Stimulated activated CD8-positive, alpha-beta memory T cell treated with anti-CD3 and anti-CD28 coated beads, Interleukin-4, amount 100 ng/mL, for 48 hours (primary cell): ENCODE measurements at places on chromosomes 3 and 15.
A peak's percentile ranks its signal among the peaks of the same experiment; 100 is the strongest.

GRCh38 chr15:58396181-58396580 is 35.6 kb upstream of the LIPC start:
- no peak for DNase-seq

- DNase-seq: peak; percentile 45
Measured at GRCh38 chr3:49867871-49868321, 1.8 kb downstream of the CAMKV start.

DNA sequence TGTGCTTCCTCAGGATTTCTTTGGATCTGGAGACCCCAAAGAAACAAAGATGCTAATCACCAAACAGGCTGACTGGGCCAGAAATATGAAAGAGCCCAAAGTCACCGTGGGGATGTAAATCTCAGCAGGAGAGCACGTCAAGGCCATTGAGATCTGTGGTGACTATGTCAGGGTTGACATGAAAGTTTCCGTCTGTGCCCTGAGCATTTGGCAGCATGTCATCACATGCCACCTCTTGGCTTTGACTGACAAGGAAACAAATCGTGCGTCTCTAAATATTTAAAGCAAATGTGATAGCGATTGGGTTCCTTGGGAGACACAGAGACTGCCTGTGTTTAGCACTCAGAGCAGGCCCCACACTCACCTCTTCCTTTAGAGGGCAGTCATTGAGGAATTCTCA is 35.2 kb downstream of the EFCAB12 start:
- no peak for DNase-seq

DNA sequence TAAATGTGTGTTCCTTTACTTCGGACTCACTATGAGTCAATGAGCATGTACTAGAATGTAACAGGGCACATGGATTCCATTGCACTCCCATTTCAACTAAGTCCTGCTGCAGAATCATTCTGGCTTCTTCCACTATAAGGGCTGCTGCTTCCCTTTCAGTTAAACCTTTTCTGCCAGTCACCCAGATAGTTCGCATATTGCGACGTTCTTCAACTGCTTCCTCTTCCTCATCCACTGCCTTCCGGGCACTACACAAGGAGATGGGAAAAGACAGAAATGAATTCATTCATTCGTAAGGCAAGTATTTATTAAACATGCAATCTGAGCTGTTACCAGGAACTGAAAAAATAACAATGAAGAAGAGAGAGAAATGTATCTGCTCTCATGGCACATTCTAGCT is 55.6 kb downstream of the POLQ start:
- no peak for DNase-seq

GRCh38 chr3:156862338-156862737 is 36.2 kb downstream of the LEKR1 start:
- no peak for DNase-seq

DNA sequence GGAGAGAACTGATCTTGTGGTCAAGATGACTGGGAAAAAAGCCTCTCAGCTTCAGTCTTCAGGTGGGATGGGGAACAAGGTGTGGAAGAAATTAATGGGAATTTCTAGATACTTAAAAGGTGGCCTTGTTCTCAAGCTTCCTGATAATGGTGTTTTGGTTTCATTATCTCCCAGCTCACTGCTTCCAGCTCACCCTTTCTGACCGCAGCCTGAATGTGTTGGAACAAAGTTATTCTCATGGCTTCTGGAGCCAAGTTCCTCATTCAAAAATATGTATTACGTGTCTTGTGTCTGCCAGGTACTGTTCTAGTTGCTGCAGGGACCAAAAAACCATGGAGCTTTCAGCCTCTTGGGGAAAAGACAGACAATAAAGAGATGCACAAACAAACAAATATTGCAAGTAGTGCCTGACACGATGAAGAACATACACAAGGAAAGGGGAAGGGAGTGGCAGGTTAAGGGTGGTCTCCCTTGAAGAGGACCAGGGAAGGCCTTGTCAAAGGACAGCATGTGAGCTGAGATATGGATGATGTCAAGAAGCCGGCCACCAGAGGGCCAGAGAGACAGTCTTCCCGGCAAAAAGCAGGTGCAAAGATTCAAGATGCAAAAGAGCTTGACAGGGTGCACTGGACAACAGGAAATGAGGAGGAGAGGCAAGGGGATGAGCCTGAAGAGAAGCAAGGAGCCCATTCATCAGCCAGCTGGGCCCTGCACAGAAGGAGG is 35.5 kb downstream of the ARRDC4 start:
- DNase-seq: no peak

DNA sequence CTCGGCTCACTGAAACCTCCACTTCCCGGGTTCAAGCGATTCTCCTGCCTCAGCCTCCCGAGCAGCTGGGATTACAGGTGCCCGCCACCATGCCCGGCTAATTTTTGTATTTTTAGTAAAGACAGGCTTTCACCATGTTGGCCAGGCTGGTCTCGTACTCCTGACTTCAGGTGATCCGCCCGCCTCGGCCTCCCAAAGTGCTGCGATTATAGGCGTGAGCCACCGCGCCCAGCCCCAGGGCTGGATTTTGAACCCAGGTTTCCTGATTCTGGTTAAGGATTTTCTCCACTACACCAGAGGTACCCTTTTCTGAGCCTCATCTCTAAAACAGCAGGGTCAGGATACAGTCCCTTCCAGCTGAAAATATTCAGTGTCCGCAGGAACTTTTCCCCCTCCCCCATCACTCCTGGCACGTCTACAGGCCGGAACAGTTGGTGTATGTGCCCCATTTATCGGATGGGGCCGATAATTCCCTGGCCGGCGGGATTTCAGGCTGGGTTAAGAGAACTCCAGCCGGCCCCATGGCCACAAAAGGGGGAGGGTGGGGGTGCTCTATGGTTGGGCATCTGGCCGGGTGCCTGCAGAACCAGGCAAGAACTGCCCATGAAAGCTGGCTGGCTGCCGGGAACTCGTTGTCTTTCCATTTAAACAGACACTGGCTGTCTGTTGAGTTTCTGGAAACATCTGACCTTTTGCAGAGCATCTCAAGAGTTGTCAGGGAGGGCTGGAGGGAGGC is 26.8 kb upstream of the SEMA4B start:
- DNase-seq: no peak

DNA sequence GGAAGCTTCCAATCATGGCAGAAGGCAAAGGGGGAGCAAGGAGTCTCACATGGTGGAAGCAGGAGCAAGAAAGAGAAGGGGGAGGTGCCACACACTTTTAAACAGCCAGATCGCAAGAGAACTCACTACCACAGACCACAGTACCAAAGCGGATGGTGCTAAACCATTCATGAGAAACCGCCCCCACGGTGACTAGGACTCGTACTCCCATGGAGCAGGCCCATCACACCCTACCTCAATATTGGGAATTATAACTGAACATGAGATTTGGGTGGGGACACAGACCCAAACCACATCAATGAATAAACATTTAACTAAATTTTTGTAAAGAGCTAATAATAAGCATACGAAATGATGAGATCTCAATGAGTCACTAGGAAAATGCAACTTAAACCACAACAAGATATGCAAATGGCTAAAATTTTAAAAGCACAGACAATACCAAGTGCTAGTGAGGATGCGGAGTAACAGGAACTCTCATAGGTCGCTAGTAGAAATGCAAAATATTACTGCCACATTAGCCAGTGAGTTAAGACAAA is 10.0 kb downstream of the MRPS25 start:
- peak; percentile 78 for DNase-seq

DNA sequence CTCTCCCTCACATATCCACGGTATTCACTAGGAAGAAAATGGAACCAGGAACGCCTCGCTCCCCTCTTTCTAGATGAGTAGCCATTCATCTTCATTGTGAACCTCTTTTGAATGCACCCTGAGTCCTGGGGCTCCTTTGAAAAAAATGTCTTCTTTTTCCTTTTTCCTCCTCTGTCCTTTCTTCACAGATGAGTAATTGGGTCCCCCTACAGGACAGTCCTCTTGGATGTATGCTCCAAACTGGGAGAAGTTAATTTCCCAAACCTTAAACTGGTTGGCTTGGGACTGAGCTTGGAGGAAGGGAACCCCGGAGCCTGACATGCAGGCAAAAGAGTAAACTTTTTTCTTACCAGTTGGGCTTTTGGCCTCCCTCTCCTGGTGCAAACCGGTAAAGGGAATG is 108.8 kb downstream of the DPH6 start:
- no peak for DNase-seq

- no peak for DNase-seq
Measured at GRCh38 chr3:133937061-133937686, 41.5 kb upstream of the RAB6B start.

DNA sequence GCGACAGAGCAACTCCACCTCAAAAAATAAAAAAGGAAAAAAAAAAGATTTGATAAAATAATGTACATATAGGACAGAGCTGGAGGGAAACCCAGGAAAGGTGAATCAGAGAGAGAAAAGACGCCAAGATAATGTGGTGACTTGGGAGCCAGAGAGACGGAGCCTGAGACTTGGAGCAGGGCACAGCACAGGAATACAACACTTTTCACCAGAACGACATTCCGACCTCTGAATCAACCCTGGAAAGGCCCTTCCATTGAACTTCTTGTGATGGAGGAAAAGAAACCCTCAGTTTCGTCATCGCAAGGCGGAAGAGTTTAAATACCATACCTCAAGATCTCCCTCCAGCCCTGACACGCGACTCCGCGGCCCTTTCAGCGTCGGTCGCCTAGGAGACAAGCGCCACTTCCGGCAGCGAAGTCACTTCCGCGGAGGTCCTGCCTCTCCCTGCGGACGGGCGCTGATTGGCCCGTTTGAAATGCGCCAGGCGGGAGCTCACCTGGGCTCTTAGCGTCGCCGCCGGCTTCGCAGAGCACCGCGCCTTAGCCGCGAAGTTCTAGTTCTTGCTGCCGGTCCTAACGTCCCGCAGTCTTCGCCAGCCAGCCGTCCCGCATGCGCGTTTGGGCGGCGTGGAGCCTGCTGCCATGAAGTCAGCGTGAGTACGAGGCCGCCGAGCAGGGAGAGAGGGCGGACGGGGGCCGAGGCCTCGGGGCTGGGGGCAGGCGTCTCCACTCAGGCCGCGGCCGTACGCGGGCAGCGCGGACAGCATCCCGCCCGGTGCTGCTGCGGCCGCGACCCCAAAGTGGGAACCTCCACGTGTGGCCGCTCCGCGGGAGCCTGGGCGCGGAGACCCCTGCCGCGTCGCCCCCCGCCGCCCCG is at the start of gene KIF23:
KIF23 (plus strand) TSS at position 528 of the 879 bp plus-strand sequence; CDS start at position 645, 117 bp downstream.
- peak; percentile 93 for DNase-seq

DNA sequence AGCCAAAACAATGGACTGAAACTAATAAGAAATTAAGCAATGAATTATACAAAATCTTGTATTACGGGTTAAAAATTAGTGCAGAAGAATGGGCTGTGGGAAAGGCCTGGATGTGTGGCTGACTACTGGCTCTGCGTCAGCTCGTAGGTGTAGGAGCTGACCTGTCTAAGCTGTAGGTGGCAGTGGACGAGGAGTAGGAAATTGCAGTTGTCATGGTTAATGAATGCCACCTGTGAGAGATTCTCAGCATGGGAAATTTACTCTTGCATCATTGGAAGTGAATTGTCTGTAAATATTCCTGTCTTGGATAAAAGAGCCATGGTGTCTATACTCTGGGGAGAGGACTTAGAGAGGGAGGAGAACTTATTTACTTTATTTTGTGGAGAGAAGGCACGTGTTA is 23.4 kb downstream of the CHRNA7 start:
- no peak for DNase-seq
